ENCODE measurements at places on chromosomes 2 and 18.

DNA sequence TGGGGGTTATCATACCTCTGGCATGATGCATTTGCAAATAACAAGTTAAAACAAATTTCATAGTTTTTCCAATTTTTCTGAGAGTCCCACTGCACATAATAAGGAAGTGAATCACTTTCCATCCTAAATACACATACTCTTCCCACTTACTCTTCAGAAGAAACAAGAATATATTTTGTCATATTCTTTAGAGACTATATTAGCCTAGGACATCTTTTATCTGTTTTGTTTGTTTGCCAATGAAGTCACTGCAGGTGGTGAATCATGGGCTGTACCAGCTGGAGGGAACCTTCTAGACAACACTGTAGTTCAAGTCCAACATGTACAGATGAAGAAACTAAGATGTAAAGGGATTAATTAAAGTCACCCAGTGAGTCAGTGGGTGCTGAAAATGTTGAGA lies 116.8 kb downstream of the XIRP2 start:
- no peak for DNase-seq

DNA sequence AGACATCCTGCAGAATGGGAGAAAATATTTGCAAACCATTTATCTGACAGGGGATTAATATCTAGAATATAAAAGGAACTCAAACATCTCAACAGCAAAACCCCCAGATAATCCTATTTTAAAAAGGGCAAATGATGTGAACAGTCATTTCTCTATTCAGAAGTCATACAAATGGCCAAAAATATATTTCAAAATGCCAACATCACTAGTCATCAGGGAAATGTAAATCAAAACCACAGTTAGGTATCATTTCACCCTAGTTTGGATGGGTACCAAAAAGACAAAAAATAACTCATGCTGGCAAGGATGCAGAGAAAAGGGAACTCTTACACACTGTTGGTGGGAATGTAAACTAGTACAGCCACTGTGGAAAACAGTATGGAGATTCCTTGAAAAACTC lies 70.0 kb downstream of the TBR1 start:
- DNase-seq, result no peak

GRCh38 chr18:72605376-72605775 lies 61.2 kb upstream of the CBLN2 start:
- no peak for DNase-seq

DNA sequence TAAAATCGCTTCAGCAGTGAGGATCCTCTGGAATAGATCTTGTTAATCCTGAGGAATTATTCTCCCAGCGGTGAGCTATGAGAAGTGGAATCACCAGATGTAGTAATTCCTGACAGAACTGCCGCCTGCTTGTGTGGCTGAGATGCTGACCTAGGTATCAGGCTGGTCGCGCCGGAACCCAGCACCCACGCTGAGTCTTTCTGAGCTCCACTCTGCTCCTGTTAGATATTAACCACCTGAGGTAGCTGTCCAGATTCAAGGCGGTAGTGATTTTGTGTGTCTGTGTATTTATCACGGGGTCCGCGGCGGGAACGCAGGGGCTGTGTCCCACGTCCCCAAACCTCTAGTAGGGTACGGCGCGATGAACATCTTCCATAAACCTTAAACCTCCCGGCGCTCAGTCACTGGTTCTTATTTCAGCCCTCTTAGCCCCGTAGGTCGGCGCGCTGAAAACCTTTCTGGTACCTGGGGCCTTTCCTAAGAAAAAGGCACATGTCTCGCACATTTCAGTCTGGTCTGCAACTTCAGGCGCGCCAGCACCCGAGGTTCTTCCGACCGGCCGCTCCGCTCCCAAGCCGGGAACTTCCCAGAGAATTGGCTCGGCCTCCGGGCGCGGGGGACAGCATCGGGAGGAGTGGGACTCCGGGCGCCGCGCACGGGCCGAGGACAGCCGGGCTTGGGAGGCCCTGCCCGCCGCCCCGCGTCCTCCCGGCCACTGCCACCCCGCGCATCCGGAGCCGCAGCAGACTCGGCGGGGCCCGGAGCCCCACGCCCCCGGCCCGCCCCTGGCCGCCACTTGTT lies 542 bp upstream of the CNNM3 start:
- no peak for DNase-seq

- DNase-seq, result no peak
Measured at GRCh38 chr2:15976354-15976753, 36.0 kb downstream of the MYCN start.

DNA sequence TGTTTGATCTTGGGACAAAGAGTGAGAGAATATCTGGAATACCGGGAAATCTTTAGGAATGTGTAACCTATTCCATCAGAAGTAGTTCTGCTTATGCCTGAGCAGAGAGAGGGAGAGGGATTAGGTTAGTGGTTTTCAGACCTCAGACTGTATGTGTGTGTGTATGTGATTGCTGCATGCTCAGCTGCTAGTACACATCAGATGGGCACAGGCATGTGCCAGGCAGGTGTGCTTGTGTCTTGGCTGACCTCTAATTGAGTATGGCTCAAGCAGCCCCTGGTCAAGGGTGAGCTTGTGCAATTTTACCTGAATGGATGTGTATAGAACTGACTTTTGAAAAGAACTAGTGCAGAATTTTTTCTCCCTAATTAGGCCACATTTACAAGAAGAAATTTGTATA lies 91.2 kb downstream of the INSIG2 start:
- DNase-seq, result no peak

DNA sequence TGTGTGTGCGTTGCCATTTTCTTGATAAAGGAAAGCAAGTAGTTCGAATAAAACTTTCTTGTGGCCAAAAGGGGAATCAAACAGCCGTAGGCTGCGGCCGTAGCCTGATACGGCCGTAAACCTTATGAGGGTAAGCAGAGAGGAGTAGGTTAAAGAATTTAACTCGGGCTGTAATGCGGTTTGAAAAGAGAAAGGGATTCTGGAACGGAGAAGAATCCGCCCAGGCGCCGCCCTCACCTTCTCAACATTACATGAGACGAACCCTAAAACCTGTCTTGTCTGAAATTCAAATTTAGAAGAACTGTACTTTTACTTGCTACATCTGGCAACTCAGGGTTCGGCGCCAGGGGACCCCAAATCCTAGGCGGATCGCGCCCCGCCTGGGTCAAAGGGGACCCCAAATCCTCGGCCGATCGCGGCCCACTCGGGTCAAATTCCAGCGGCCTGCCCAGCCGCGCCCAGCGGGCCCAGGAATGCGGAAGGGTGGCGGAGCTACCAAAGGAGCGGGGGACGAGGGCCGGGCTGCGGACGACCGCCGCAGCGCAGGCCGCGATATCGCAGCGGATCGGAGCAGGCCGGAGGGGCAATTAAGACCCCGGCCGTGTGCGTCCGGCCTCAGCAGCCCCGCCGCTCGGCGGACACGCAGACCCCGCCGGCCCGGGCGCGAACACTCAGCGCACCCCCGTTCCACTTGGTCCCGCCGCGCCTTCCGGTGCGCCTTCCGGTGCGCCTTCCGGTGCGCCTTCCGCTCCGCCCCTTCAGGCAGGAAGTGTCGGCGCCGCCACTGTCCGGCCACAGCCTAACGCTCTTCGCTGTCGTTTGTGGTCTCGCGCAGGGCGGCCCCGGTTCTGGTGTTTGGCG lies at the start of gene MYL12B:
TSS of gene MYL12B (plus strand) at position 761 of the 861 bp plus-strand sequence. CDS start 10,766 bp downstream, outside the sequence.
- DNase-seq, result peak; percentile 62

- no peak for DNase-seq
Measured at GRCh38 chr2:119338272-119338671, 28.4 kb downstream of the C2orf76 start.

- no peak for DNase-seq
Measured at GRCh38 chr2:19350678-19351401, 7.6 kb downstream of the OSR1 start.

- no peak for DNase-seq
Measured at GRCh38 chr2:44705356-44705755, 236.1 kb upstream of the SIX3 start.

DNA sequence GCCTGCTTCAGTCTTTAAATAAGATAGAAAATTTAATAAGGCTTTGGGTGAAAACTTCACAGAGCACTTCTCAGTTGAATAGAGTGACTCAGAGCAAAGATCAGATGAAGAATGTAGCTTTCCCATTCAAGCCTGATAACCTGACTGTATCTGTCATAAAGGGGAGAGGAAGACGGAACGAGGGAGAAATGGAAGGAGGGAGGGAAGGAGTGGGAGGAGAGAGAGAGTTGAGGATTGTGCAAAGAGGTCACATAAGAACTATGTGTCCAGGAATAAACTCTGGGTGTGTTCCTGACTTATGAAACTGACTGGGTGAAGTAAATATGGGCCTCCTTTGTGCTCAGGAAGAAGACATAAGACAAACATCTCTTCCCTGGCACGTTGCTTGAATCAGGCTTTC lies 385.5 kb downstream of the LPIN1 start:
- no peak for DNase-seq

All from stimulated activated CD4-positive, alpha-beta T cell treated with anti-CD3 and anti-CD28 coated beads, Interleukin-12 subunit alpha, Interleukin-12 subunit beta, amount 100 ng/mL, for 48 hours (primary cell).